Erythroblast (primary cell): ENCODE measurements at places on chromosomes 2 and 18.
A peak's percentile ranks its signal among the peaks of the same experiment; 100 is the strongest.

GRCh38 chr2:148745151-148745851 lies 100.8 kb downstream of the EPC2 start:
- DNase-seq, result no peak

GRCh38 chr2:23666980-23667357 lies 260.0 kb downstream of the ATAD2B start:
- DNase-seq, result no peak

- no peak for DNase-seq
These were observed 79.9 kb downstream of the PARD3B start for GRCh38 chr2:204625135-204625534.

DNA sequence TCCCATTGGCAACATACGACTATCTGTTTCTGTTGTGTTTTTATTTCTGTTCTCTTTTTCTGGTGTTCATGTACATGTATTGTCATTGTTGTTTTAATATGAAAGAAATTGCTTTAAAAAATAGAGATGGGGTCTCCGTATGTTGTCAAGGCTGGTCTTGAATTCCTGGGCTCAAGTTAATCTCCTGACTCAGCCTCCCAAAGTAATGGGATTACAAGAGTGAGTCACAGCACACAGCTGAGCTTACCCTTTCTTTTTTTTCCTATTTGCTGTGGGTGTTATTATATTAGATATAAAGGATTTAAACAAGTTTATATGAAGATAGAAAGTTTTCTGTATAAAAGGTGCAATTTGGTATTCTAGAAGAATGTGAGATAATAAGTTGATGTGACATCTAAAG lies 554.6 kb downstream of the DSC3 start:
- no peak for DNase-seq

DNA sequence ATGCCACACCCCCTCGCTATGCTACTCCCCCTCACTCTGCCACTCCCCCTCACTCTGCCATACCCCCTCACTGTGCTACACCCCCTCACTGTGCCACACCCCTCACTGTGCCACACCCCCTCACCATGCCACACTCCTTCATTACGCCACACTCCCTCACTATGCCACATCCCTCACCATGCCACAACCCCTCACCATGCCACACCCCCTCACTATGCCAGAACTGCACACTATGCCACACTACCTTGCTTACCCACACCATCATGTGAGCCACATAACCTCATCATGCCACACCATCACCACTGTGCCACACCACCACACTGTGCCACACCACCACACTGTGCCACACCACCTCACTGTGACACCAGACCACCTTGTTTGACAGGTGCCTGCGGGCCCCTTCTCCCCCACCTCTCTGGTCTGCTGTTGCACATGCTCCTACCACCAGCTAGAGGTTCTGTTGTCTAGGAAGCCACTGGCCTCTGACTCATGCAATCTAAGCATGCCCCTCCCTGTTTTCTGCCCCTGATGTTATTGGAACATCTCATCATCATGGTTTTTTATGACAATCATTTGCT lies 22.0 kb downstream of the MARCHF4 start:
- no peak for DNase-seq

GRCh38 chr18:54957996-54958395 lies 1.3 kb downstream of the CCDC68 start:
- DNase-seq, result peak; percentile 36

- DNase-seq, result no peak
These were observed 319.1 kb downstream of the CTNNA2 start for GRCh38 chr2:79831961-79832360.

- no peak for DNase-seq
These were observed 63.3 kb downstream of the FBXO15 start for GRCh38 chr18:74084184-74084855.

GRCh38 chr2:75602724-75603342 lies 42.1 kb upstream of the EVA1A start:
- no peak for DNase-seq

GRCh38 chr18:64438178-64438577 lies 289.3 kb upstream of the LINC00305 start:
- no peak for DNase-seq

- no peak for DNase-seq
These were observed 93.7 kb downstream of the DYNAP start for GRCh38 chr18:54684784-54685183.
